ENCODE measurements at places on chromosomes 11 and 22.

DNA sequence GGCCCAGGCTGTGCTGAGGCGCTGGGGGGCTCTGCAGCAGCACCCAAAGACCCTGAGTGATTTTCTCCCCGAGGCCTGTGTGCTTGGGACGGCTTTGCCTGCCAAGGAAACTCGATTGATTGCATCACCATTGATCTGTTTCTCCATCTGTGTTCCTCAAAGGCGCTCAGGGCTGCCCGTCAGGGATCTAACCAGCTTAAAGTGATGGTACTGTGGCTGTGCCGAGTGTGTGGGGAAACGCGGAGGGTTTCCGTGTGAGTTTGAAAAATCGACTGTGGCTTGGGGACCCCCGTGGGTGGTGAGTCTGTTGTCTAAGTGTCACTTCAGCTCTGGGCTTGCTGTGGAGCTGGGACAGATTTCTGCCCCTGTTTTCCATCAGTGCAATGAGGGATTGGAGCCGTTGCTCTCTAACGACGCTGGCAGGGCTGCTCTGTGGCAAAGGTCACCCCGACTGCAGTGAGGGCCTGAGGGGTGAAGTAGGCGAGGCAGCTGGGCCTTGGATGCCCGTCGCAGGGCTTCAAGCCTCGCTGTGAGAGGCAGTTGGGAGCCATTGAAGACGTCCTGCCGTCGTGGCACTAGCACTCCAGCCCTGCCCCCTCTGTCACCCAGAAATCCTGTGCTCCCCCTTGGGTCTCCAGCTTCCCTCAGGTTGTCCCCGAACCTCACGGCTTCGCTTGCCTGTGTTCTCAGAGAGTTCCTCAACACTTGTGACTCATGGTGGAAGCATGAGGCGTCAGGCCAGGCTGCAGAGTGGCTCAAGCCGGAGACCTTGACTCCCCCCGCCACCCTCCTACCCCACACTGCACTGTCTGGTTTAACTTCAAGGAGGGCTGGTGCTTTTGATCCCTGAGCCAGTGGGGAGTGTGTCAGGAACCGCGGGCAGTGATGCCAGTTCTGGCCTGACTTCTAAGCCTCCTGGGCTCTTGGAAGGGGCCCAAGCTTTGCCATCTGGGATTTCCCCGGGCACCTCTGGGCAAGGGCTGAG lies 21.8 kb downstream of the CACNA1I start:
- no peak for DNase-seq

DNA sequence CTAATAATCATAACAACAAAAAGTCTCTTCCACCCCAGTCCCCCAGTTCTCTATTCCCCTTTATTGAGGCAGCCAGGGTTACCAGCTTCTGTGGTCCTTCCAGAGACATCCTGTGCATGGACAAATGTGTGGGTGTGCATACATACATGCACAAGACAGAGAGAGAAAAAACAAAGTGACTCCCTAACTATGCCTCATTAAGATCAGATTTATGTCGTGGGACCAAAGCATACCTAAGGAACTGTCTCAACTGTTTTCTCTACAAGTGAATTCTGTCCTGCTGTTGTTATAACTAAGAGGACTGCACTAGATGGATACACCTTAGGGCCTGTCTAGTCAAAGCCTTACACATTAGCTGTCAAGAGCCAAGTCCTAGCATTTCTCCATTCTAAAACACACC lies 106.7 kb downstream of the MRTFA start:
- DNase-seq = no peak

GRCh38 chr22:41334215-41334614 lies 32.9 kb downstream of the ZC3H7B start:
- no peak for DNase-seq

GRCh38 chr11:30579415-30580175 lies 6.6 kb downstream of the MPPED2 start:
- DNase-seq = no peak

- DNase-seq = peak; percentile 39
Observed at GRCh38 chr11:134592391-134592990, 180.4 kb upstream of the B3GAT1 start.

- DNase-seq = no peak
Observed at GRCh38 chr11:97684486-97685439, 1295.0 kb downstream of the JRKL start.

GRCh38 chr11:96538104-96538503 lies 148.3 kb downstream of the JRKL start:
- no peak for DNase-seq

- no peak for DNase-seq
Observed at GRCh38 chr11:15258433-15259165, 143.9 kb downstream of the INSC start.

- no peak for DNase-seq
Observed at GRCh38 chr22:20741634-20742581, 32.0 kb upstream of the SERPIND1 start.

GRCh38 chr11:17004486-17005148 lies 9.6 kb downstream of the PLEKHA7 start:
- DNase-seq = no peak

DNA sequence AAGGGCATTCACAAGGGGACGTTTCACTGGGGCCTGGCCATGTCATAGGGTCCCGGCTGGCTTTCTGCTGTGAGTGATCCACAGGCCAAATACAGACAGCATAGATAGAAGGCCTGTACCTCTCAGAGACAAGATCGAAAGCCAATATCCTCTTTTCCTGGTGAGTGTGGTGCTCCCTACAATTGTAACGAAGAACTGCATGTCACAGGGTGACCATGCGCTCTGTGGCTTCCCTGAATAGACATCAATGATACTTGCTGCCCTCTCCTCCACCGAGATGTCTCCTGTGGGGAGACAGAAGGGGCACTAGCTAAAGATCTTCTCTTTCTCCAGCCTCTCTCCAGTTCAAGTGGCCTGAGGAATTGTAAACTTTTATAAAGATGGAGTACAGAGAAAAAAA lies 226.1 kb upstream of the POU2AF2 start:
- DNase-seq = no peak

DNA sequence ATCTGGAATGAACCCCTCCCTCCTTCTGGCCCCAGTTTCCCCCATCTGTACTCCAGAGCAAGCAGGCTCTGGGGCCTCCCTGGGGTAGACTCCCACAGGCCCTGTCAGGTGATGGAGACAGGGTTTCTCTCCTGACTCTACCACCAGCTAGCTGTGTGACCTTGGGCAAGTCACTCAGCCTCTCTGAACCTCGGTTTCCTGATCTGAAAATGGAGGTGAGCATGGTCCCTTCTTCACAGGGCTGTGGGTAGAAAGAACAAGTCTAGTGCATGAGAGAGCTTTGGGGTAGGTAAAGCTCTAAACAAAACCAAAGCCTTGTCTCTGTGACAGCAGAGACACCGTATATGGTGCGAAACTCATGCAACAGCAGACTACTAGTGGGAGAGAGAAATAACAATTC lies 5.6 kb downstream of the CD5 start:
- no peak for DNase-seq

GRCh38 chr11:2298795-2299761 lies 2.6 kb downstream of the C11orf21 start:
- DNase-seq = no peak

- DNase-seq = no peak
Observed at GRCh38 chr11:119028346-119029068, 2.2 kb downstream of the SLC37A4 start.

DNA sequence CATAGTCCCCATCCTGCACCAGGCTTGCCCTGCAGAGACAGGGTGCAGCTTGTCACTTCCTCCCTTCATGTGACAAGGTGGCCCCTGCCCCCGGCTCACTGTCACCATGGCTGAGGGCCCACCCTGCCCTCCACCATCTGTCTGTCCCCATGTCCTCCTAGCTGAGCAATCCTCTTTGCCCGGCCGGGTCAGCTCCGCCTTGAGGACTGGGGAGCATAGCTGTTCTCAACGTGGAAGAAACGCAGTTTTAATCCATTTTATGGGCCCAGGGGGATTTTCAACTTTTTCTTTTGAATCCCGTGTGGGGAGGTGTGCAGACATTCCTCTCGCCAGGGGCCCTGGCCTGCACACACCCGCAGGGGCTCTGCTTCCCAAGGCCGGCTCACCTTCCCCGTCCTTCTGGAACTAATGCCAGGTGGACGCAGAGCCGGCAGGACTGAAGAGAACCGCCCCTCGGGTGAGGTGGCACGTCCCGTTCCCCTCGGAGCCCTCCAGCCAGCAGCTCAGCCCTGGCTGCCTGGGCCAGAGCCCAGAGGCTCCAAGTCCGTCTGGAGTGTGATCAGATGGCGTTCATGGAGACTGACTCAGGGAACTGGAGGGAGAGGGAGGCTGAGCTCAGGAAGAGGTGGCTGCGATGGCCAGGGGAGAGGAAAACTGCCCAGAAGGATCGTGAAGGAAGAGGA lies 1108.7 kb downstream of the BRD1 start:
- no peak for DNase-seq

DNA sequence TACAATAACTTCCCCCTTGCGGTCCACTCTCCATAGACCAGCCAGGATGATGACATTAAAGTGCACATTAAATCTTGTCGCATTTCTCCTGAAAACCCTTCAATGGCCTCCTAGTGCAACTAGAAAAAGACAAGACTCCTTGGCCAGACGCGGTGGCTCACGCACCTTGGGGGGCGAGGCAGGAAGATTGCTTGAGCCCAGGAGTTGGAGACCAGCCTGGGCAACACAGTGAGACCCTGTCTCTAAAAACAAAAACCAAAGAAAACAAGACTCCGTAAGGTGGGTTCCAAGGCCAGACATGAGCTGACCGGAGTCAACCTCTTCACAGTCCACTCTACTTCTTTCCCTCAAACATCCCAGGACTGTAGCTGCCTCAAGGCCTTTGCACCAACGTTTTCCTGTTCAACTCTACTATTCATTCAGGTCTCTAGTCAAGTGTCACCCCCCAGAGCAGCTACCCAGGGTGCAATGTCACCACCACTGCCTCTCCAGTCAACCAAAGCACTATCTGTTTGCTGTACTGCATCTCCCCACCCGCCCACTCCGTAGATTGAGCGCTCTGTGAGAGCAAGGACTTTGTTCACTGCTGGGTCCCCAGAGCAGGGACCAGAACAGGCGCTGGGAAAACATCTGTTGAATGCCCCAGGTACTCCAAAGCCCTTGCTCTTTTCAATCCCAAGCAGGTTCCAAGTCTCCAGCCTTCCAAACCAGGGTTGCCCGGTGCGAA lies 739 bp downstream of the ZMAT5 start:
- no peak for DNase-seq

GRCh38 chr22:40310768-40311120 lies 35.6 kb upstream of the ADSL start:
- no peak for DNase-seq

- DNase-seq = no peak
Observed at GRCh38 chr11:44229098-44229497, 80.8 kb downstream of the ALX4 start.

GRCh38 chr11:125211948-125212340 lies 47.4 kb downstream of the PKNOX2 start:
- DNase-seq = no peak

DNA sequence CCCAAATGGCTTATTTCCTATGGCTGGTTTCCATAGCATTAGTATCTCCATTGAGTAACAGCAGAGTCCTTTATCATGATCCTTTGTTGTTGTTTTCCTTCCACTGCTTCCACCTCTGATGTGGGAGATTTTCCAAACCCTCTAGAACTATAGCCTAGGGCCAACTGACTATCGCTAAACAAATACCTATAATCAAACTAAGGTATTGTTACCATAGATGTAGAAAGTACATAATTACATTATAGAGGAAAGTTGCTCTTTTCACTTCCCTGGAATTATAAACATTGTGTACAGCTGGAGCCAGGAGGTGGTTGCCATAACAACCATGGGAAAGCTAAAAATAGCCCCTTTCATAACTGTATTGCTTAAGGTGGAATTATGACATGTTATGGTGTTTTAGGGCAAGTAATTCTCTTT lies 47.0 kb upstream of the ALKBH3 start:
- no peak for DNase-seq

GRCh38 chr11:47314992-47315391 lies 37.5 kb downstream of the MYBPC3 start:
- DNase-seq = no peak

GRCh38 chr11:116414357-116414880 lies 358.4 kb downstream of the BUD13 start:
- no peak for DNase-seq

GRCh38 chr11:65652511-65653228 lies 10.0 kb downstream of the RELA start:
- DNase-seq = peak; percentile 96

GRCh38 chr11:95088946-95089619 lies 563 bp upstream of the ENDOD1 start:
- DNase-seq = no peak

DNA sequence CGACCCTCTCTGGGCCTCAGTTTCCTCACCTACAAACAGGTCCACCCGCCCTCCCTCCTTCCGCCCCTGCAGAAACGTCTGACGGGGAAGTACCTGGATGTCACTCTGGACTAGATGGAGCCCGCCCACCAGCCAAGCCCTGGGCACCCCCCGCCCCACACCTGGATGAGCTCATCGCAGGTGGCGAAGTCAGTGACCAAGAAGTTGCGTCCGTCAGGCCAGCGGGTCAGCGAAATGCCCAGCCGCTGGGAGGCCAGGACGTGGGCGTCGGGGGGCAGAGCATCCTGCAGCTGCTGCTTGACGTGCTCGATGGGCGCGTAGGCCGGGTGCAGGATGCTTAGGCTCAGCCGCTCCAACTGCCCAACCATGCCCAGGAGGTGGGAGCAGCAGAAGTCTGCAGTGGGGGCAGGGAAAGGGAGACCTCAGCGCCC lies 897 bp downstream of the PNPLA5 start:
- DNase-seq = no peak

DNA sequence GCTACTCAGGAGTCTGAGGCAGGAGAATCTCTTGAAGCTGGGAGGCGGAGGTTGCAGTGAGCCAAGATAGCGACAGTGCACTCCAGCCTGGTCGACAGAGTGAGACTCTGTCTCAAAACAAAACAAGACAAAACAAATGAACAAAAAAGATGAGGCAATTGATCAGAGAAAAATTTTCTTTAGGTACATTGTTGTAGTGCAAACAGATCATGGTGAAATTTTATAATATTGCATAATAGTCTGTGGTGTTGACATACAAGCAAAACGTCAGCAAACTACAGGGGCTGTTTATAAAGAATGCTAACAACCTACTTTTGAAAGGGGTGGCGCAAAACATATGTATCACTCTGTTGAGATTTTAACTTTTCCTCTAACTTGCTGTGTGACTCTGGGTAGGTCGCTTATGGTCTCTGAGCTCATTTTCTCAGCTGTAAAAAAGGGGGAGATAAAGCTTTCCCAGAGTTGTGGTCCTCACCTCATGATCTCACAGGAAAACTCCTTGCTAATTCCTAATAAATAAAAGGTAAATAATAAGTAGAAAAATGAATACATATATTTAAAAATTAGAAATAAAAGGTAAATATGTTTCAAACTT lies 64.8 kb upstream of the NUP160 start:
- DNase-seq = no peak

GRCh38 chr22:46953968-46954765 lies 191.7 kb downstream of the TBC1D22A start:
- DNase-seq = no peak

GRCh38 chr11:1072821-1073231 lies 1.8 kb upstream of the MUC2 start:
- no peak for DNase-seq

Data from NK-92 treated with Interleukin-12 subunit alpha and Interleukin-12 subunit beta, amount 100 ng/mL, for 24 hours (cell line).